ENCODE measurements at places on chromosomes 7 and 10. TPM values are rescaled to one million over a fixed set of nuclear protein-coding genes. Genes with fewer than 3 reads are reported as not detected.

GRCh38 chr10:22710139-22710745, 4.1 kb downstream of the PIP4K2A start:
- no peak for DNase-seq
- H3K27ac ChIP-seq: no peak overlapping the region
- H3K4me1 ChIP-seq: peaks cover 64% of the 10 kb centered on the region
- peaks cover 27% of the 10 kb centered on the region for H3K36me3 ChIP-seq
- no peaks in the 10 kb centered on the region for H3K27me3 ChIP-seq

Gene ZNF239
- total RNA-seq: 0.66 TPM

GRCh38 chr7:126079151-126079550, 1149.5 kb upstream of the POT1 start:
- H3K36me3 ChIP-seq: no peaks in the 10 kb centered on the region
- H3K4me1 ChIP-seq: no peaks in the 10 kb centered on the region
- no peaks in the 10 kb centered on the region for H3K27me3 ChIP-seq
- H3K27ac ChIP-seq: no peak overlapping the region

DNA sequence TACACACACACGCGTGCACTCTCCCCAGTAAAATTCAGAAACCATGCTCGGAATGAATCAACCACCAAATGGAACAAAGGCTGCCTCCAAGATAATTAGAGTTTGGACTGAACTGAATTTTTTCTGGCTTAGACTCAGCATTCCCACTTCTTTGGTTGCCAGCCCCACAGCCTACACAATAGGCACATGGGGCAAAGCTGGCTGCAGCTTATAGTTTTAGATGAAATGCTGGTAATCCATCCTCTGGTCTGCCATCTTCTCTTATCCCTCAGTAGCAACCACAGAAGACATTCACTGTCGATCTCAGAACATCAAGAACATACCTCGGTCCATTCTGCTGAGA, 44.2 kb downstream of the PDE1C start:
- no peaks in the 10 kb centered on the region for H3K4me1 ChIP-seq
- H3K27me3 ChIP-seq: no peaks in the 10 kb centered on the region
- H3K4me3 ChIP-seq: no peak overlapping the region
- no peaks in the 10 kb centered on the region for H3K36me3 ChIP-seq
- no peak overlapping the region for H3K27ac ChIP-seq

Gene MLLT10
- total RNA-seq: 47.4 TPM

DNA sequence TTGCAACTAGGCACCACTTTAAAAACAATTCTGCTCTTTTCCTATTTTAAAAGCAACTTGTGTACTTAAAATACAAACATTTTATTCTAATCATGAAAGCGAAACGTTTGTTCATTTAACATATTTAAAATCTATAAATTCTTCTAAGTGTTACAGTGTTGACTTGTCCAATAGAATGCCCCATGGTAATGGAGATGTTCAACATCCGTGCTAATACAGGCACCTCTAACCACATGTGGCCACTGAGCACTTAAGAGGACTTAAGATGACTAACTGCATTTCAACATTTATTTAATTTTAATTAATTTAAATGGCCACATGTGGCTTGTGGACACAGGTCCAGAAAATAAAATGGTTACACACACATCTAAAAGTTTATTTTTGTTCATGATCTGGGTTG, 115.1 kb downstream of the TPK1 start:
- H3K4me1 ChIP-seq: peaks cover 3% of the 10 kb centered on the region
- H3K27me3 ChIP-seq: no peaks in the 10 kb centered on the region
- no peak overlapping the region for H3K27ac ChIP-seq
- no peak for DNase-seq
- H3K4me3 ChIP-seq: no peak overlapping the region

DNA sequence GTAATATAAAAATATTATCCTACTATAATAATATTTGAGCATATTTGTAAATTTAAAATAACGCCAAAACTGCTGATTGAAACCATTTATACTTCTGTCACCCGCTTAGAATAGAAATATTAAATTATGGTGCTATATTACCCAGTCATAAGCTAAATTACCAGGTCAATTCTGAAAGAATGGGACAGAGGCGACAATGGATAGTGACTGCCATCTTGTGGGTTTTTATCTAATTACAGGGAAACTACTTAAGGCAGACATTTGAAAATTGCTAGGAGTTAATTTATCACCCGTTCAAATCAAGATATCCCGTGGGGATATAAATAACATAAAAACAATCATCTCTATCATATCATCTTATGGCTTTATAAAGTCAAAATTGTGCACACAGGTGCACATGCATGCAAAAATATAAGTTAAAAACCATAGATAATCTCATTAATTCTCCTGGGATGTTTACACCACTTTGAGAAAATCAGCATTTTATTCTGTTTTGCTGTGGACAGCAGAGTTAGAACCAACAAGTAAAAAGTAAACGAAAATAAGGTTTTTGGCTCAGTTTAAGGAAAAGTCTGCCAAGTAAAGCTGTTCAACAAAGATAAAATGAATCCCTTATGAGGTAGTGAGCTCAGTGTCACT, 41.3 kb upstream of the HPSE2 start:
- H3K36me3 ChIP-seq: no peaks in the 10 kb centered on the region
- H3K27ac ChIP-seq: no peak overlapping the region
- H3K4me3 ChIP-seq: no peak overlapping the region
- H3K4me1 ChIP-seq: no peaks in the 10 kb centered on the region
- H3K27me3 ChIP-seq: peaks cover 10% of the 10 kb centered on the region

DNA sequence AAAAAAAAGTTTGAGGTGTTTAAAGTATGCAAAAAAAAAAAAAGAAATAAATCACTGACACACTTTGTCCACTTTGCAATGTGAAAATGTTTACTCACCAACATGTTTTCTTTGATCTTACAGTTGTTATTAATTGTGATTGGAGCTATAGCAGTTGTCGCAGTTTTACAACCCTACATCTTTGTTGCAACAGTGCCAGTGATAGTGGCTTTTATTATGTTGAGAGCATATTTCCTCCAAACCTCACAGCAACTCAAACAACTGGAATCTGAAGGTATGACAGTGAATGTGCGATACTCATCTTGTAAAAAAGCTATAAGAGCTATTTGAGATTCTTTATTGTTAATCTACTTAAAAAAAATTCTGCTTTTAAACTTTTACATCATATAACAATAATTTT, 130.6 kb downstream of the CFTR start:
- no peaks in the 10 kb centered on the region for H3K36me3 ChIP-seq
- no peak overlapping the region for H3K27ac ChIP-seq
- DNase-seq: no peak
- H3K4me1 ChIP-seq: no peaks in the 10 kb centered on the region

DNA sequence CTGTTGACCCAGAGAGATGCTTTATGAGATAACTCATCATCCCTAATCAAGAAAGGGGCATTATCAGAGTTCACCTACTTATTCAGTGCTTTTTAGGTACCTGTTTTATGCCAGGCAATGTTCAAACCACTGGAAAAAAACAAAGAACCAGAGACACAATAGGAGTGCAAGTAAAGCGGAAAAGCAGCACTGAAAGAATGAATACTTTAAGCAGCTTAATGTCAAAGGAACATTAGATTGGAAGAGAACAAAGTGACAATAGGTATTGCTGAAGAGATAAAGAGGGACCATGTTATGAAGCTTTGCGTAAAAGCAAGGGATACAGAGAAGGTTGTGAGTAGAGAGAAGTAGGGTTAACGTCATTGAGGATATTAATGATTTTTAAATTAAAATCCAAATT, 11.3 kb downstream of the DGKB start:
- no peaks in the 10 kb centered on the region for H3K36me3 ChIP-seq
- H3K4me1 ChIP-seq: no peaks in the 10 kb centered on the region
- DNase-seq: no peak
- H3K27ac ChIP-seq: no peak overlapping the region

Gene KCNK18
- not detected for total RNA-seq

Gene GPRIN2
- total RNA-seq: not detected

- H3K4me3 ChIP-seq: no peak overlapping the region
- H3K27me3 ChIP-seq: peaks cover 2% of the 10 kb centered on the region
- peaks cover 10% of the 10 kb centered on the region for H3K4me1 ChIP-seq
- H3K36me3 ChIP-seq: no peaks in the 10 kb centered on the region
Measured at GRCh38 chr7:129529643-129530042, 27.3 kb downstream of the SMKR1 start.

DNA sequence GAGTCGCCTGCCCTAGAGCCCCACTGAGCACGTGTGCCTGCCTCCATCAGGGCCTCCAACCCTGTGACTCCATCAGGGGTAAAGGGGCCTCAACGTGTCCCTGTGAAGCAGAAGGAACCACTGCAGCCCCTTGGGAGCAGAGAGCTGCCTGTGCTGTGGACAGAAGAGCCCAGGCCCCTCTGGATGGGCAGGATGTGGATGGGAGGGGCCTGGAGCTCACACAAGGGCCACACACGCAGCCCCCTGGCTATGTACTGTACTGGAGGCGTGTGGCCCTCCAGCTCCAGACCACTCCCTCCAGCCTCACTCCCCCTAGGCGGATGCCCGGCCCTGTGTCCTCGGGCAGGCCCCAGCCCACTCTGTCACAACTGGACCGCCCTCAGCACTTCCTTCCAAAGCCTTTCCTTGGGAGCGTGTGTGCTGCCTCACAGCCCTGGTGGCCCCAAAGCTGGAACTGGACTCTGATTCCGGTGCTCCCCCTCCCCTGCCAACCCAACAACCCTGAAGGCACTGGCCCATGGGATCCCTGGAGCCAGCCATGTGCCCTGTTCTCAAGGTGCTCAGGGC, 238.0 kb downstream of the TCERG1L start:
- H3K27me3 ChIP-seq: no peaks in the 10 kb centered on the region
- no peaks in the 10 kb centered on the region for H3K4me1 ChIP-seq
- no peak overlapping the region for H3K27ac ChIP-seq
- no peaks in the 10 kb centered on the region for H3K36me3 ChIP-seq
- H3K4me3 ChIP-seq: no peak overlapping the region
- no peak for DNase-seq

DNA sequence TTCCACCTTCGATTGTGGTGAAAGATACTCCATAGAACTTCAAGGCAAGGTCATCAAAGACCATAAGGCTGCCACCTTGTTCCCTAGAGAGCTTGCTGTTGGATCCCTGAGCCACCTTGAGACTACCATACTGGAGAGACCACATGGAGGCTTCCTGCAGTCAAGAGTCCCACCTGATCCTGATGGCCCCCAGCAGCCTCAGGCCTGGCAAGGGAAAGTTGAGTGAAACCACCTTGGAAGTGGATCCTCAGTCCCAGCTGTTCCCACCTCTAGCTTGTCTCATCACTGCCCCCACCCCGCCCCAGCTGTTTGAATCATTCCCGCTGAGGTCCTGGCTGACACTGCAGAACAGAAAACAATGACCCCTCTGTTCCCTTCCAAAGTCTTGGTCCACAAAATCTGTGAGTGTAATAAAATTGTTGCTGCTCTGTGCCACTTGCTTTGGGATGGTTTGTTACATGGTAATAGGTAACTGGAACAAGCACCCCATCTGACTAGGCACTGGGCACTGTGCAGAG, 32.0 kb downstream of the PRLHR start:
- H3K4me3 ChIP-seq: no peak overlapping the region
- DNase-seq: no peak
- H3K4me1 ChIP-seq: peaks cover under 1% of the 10 kb centered on the region
- no peaks in the 10 kb centered on the region for H3K36me3 ChIP-seq
